ENCODE measurements at places on chromosomes 2 and 18.

- no peak for DNase-seq
Measured at GRCh38 chr2:212237350-212238095, 301.1 kb downstream of the ERBB4 start.

GRCh38 chr2:241540401-241540770 is 18.2 kb upstream of the BOK start:
- no peak for DNase-seq

- DNase-seq: no peak
Measured at GRCh38 chr2:172311921-172312345, 115.5 kb upstream of the ITGA6 start.

GRCh38 chr2:237869343-237870102 is 10.1 kb downstream of the RAMP1 start:
- no peak for DNase-seq

- no peak for DNase-seq
Measured at GRCh38 chr2:239468491-239469105, 67.8 kb upstream of the HDAC4 start.

DNA sequence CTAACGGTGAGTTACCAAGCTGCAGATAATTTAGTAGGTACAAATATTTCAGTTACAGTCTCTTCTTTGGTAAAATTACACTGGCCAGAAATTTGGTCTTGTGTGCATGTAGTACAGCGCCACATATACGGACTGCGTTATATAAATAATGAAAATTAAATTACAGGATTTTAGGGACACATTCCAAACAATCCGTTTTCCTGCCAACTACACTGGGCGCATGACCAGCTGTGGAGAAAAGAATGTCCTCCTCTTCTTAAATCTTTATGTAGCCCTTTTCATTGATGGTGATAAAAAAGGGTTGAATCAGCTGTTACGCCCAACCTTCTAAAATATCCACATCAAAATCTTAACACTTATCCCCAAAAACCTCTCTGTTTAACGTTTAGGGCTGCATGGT is 37.5 kb downstream of the TCF4 start:
- DNase-seq: no peak

GRCh38 chr2:190469771-190470170 is 61.6 kb downstream of the MFSD6 start:
- peak; percentile 19 for DNase-seq

DNA sequence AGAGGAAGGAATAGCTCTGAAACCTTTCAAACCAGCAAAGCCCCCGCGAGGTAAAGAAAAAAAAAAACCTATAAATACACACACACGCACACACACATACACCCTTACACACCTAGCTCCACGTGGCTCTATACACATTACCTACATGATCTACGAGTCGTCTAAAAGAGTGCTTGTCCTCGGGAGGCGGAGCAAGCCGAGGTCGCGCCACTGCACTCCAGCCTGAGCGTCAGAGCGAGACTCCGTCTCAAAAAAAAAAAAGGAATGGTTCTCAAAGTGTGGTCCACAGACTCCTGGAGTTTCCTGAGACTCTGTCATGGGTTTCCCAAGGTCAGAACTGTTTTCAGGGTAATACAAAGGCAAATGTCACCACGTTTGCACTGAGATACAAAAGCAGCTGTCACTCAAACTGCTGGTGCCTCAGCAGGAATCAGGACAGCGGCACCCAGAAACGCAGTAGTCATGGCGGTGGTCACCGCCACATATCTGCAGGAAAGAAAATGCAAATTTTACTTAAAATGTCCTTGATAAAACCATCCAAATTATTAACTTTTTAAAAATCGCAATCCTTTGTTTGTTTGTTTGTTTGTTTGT is 130.0 kb upstream of the GPC1 start:
- no peak for DNase-seq

- no peak for DNase-seq
Measured at GRCh38 chr18:34809451-34810072, 99.5 kb downstream of the DTNA start.

DNA sequence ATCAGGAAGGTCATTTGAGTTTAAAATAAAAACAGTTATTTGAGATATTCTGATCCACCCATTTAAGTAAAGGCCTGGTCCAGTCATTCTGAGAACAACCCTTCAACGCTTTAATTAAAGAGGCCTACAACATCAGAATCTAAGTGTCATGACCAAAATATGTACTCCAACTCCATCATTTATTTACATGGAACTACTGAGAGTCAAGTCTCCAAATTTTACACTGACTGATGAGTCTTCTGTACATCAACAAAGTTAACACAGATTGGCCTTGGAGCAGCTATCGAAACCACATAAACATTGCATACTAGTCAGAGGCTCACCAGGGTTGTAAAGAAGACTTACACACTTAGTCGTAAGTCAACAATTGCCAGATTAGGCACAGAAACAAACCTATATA is 37.1 kb downstream of the PIEZO2 start:
- DNase-seq: no peak

DNA sequence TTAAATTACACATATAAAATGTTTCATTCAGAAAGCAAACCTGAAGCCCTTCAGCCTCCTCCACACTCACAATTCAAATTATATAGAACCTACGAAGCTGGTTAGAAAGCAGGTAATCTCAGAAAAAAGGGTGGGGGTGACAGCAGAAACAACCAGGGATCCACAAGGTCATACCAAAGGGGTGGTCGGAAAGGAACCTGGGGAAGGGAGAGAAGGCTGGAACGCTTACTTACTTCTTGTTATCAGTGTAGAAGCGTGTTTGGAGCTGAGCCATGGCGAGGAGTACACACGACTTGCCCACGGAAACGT is 316 bp downstream of the WDR12 start:
- DNase-seq: no peak

- no peak for DNase-seq
Measured at GRCh38 chr2:33392366-33392765, 84.1 kb upstream of the RASGRP3 start.

- DNase-seq: no peak
Measured at GRCh38 chr2:2271469-2271941, 59.6 kb downstream of the MYT1L start.

DNA sequence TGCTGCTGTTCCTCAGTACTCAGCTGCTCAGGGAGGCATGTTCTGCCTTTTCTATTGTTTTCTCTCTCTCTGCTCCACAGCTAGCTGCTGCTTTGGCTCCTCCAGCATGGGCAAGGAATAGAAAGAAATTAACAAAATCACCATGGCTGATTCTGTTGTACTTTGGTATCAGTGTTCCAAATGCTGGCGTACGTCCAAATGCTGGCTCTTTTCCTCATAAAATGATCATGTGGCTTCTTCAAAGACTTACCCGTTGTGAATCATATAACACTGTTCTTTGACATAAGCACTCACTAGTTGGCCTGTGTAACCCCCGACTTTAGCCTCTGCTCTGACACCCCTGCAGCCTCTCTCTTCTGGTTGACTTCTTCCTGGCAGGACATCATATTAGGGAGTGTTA is 547.6 kb downstream of the CPS1 start:
- no peak for DNase-seq

DNA sequence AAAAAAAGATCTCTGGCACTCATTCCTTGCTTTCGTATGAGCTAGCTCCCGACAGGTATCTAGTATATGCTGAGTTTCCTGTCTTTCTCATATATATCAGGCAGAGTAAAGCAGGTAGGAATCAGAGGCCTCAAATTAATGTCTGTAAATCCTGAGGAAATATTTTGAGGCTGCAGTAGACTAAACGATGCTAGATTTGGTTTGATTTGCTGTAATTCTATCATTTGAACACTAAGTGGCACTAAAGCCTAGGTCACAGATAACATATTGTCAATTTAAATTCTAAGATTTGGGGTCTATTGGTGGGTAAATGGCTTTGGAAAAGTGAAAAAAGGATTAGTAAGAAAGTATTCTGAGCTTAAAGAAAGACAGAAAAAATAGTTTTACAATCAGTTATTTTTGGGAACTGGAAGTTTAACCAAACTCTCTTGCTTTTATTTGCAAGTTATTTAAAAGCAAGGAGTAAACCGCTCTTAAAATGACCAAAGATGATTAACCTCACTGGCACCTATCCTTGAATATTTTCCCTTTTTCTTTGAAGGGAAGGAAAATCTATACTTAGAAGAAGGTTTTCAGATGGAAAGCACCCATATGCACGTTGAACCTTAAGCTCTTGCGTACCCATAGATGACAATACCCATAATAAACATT is 37.6 kb upstream of the SLC4A10 start:
- no peak for DNase-seq

Measured in CD4-positive, alpha-beta T cell (primary cell).